Karpas-422 (cell line): ENCODE measurements at places on chromosomes 7 and 10.

DNA sequence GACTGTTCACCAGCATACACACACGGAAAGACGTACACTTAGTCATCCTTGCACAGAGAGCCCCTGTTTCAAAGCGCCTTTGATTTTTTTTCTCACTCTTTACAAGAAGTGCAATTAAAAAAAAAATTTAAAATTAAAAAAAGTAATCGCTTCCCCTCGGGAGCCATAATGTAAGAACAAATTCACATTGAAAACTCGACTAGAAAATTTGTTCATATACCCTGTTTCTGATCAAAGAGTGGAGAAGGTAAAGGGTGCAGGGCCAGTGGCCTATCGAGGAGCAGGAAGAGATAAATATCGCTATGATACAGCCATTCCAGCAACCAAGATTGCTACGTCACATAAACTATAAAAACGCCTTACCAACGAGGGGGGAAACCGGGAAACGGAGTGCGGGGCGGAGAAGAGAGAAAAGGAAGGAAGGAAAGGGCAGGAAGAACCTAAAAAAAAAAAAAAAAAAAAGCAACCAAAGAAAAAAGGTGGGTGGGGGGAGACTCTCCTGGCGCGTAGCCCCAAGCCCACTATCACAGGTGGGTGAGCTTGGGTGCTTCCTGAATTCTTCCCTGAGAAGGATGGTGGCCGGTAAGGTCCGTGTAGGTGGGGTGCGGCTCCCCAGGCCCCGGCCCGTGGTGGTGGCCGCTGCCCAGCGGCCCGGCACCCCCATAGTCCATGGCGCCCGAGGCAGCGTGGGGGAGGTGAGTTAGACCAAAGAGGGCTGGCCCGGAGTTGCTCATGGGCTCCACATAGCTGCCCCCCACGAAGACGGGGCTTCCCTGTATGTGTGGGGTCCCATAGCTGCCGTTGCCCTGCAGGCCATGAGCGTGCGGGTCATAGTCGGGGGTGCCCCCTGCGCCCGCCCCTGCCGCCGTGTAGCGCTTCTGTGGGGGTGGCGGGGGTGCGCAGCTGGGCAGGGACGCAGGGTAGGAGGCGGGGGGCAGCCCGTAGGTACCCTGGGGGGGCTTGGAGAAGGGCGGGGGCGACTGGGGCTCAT is 5.2 kb upstream of the HOXA2 start:
- H3K4me1 ChIP-seq, result no peaks in the 10 kb centered on the region
- no peak for DNase-seq
- H3K4me3 ChIP-seq, result no peak overlapping the region
- H3K27me3 ChIP-seq, result no peaks in the 10 kb centered on the region
- no peak overlapping the region for H3K27ac ChIP-seq

- no peak for DNase-seq
- peaks cover 10% of the 10 kb centered on the region for H3K4me1 ChIP-seq
- H3K36me3 ChIP-seq, result no peaks in the 10 kb centered on the region
- no peaks in the 10 kb centered on the region for H3K27me3 ChIP-seq
Measured at GRCh38 chr7:24727154-24728120, 29.8 kb downstream of the GSDME start.

- no peak overlapping the region for H3K27ac ChIP-seq
- H3K4me3 ChIP-seq, result no peak overlapping the region
- peaks cover 7% of the 10 kb centered on the region; the same call in 1 of the 2 replicates for H3K4me1 ChIP-seq
- H3K36me3 ChIP-seq, result no peaks in the 10 kb centered on the region
- no peak for DNase-seq
- no peaks in the 10 kb centered on the region for H3K27me3 ChIP-seq
Measured at GRCh38 chr10:33791272-33791660, 456.8 kb upstream of the NRP1 start.

GRCh38 chr7:87473986-87474385 is 1.5 kb downstream of the ABCB4 start:
- no peak overlapping the region for H3K4me3 ChIP-seq
- H3K4me1 ChIP-seq, result peaks cover 18% of the 10 kb centered on the region
- no peaks in the 10 kb centered on the region for H3K36me3 ChIP-seq

DNA sequence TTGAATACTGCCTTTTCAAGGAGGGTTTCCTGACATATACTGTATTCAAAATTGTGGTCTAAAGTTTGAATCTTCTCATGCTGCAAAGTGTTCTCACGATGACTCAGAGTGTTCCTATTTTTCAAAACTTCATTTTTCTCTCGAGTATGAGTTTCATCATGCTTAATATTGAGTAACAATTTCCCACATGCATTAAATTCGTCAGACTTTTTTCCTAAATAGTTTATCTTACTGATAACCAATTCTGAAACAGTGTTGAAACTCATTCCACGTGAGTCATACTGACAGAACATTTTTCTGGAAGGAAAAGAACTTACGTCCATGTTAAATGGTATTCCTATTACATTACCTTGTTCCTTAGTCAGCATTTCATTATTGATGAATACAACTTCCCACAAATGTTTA is 44.1 kb downstream of the ZNF33B start:
- DNase-seq, result no peak
- H3K27ac ChIP-seq, result no peak overlapping the region
- no peaks in the 10 kb centered on the region for H3K27me3 ChIP-seq

GRCh38 chr7:157809863-157810851 is 473.4 kb downstream of the DNAJB6 start:
- no peaks in the 10 kb centered on the region for H3K27me3 ChIP-seq
- no peaks in the 10 kb centered on the region for H3K36me3 ChIP-seq
- no peak overlapping the region for H3K27ac ChIP-seq
- no peaks in the 10 kb centered on the region for H3K4me1 ChIP-seq

GRCh38 chr10:117334926-117335325 is 40.3 kb downstream of the PDZD8 start:
- no peaks in the 10 kb centered on the region for H3K27me3 ChIP-seq
- no peak overlapping the region for H3K4me3 ChIP-seq
- H3K4me1 ChIP-seq, result peaks cover 2% of the 10 kb centered on the region

DNA sequence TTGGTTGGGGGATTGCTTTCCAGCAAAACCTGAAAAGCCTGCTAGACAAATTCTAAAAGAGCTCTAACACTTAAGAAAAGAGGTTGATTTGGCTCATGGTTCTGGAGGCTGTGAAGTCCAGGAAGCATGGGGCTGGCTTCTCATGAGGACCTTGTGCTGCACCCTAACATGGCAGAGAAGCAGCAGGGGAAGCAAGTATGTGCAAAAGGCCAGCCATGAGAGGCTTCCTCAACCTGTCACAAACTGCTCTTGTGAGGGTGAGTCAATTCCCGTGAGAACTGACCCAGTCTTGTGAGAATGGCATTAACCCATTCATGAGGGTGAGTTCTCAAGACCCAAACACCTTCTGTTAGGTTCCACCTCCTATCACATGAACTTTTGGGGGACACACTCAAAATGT is 54.3 kb upstream of the IGFBP3 start:
- no peak for DNase-seq
- H3K27ac ChIP-seq, result no peak overlapping the region
- no peak overlapping the region for H3K4me3 ChIP-seq
- no peaks in the 10 kb centered on the region for H3K27me3 ChIP-seq
- H3K36me3 ChIP-seq, result no peaks in the 10 kb centered on the region

GRCh38 chr7:44280993-44281721 is 44.2 kb downstream of the CAMK2B start:
- H3K4me3 ChIP-seq, result no peak overlapping the region
- no peaks in the 10 kb centered on the region for H3K36me3 ChIP-seq
- H3K4me1 ChIP-seq, result no peaks in the 10 kb centered on the region
- H3K27ac ChIP-seq, result no peak overlapping the region
- no peak for DNase-seq

DNA sequence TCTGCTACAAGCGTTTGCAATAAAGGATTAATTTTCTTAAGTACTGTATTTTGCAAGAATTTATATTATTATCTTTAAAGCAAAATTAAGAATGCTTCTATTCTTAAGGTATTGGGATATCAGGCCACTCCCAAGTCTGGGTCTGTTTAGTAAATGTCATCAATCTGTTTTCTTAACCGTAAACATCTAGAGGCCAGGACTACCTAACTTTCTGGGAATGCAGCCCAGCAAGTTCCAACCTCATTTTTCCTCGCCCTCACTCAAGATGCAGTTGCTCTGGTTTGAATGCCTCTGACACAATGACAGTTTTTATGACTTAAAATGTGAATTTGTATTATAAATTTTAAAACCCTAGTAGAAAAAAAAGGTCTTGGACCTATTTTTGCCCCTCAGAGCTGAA is 143.5 kb downstream of the INHBA start:
- no peaks in the 10 kb centered on the region for H3K4me1 ChIP-seq
- DNase-seq, result no peak
- no peak overlapping the region for H3K4me3 ChIP-seq
- H3K36me3 ChIP-seq, result no peaks in the 10 kb centered on the region
- no peak overlapping the region for H3K27ac ChIP-seq

- H3K27ac ChIP-seq, result no peak overlapping the region
- no peaks in the 10 kb centered on the region for H3K4me1 ChIP-seq
- no peak for DNase-seq
Measured at GRCh38 chr7:156139112-156139511, 326.8 kb upstream of the SHH start.

- no peak overlapping the region for H3K27ac ChIP-seq
- no peak for DNase-seq
- H3K4me3 ChIP-seq, result no peak overlapping the region
- no peaks in the 10 kb centered on the region for H3K4me1 ChIP-seq
- H3K36me3 ChIP-seq, result peaks cover 8% of the 10 kb centered on the region; the same call in 1 of the 2 replicates
Measured at GRCh38 chr10:97464226-97464625, 18.3 kb downstream of the ZDHHC16 start.

- H3K4me1 ChIP-seq, result peaks cover 65% of the 10 kb centered on the region
- H3K27ac ChIP-seq, result peak overlapping the region; percentile 86
- peak overlapping the region; percentile 40; the same call in 1 of the 2 replicates for H3K4me3 ChIP-seq
- peak; percentile 60 for DNase-seq
- no peaks in the 10 kb centered on the region for H3K27me3 ChIP-seq
- H3K36me3 ChIP-seq, result no peaks in the 10 kb centered on the region
Measured at GRCh38 chr10:43965918-43966570, 317.4 kb upstream of the ZNF32 start.

- H3K27ac ChIP-seq, result no peak overlapping the region
- no peaks in the 10 kb centered on the region for H3K4me1 ChIP-seq
- no peak overlapping the region for H3K4me3 ChIP-seq
- no peaks in the 10 kb centered on the region for H3K27me3 ChIP-seq
- no peaks in the 10 kb centered on the region for H3K36me3 ChIP-seq
Measured at GRCh38 chr10:16787361-16787791, 29.8 kb downstream of the RSU1 start.

- H3K4me3 ChIP-seq, result no peak overlapping the region
- no peak overlapping the region for H3K27ac ChIP-seq
- no peak for DNase-seq
- no peaks in the 10 kb centered on the region for H3K4me1 ChIP-seq
Measured at GRCh38 chr7:132255898-132256297, 320.4 kb downstream of the PLXNA4 start.

- no peak overlapping the region for H3K27ac ChIP-seq
- H3K36me3 ChIP-seq, result no peaks in the 10 kb centered on the region
- no peak overlapping the region for H3K4me3 ChIP-seq
- no peak for DNase-seq
- peaks cover 25% of the 10 kb centered on the region for H3K4me1 ChIP-seq
- no peaks in the 10 kb centered on the region for H3K27me3 ChIP-seq
Measured at GRCh38 chr7:70005891-70006260, 407.6 kb downstream of the AUTS2 start.

DNA sequence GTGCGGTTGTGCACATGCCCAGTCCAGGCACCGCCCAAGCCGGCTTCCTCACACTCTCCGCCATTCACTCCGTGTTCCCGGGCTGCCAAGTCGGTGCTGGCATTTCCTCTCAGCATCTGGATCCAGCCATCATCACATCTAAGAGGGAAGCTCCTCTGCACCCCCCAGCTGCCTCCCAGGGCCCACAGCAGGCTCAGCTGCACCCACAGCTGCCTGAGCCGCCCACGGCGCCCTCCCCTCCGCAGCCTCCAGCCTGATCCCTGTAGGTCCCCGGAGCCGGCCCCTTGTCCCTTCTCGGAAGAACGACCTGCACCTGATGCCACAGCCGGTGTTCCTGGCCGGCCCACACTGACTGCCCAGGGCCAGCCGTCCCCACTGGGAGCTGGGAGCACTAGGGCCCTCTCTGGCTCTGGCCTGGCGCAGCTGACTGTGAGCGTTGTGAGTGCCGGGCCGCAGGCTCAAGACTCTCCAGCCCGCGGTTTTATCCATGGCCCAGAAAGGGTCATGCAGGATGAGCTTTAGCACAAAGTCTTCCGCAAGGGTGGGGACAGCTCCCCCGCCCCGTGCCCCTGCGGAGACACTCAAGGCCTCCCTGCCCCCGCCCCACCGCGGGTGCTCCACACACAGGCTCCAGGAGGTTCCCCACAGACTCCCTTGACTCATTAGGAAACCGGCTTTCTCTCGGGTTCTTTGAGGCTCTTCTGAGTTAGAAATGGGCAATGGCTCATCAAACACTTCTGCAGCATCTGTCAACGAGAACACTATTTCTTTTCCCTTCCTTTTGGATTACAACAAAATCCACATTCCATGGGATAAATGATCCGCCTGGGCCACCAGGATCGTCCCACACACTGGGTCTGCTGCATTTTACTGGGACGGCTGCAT is 31.2 kb downstream of the CFAP46 start:
- H3K4me1 ChIP-seq, result peaks cover 31% of the 10 kb centered on the region
- DNase-seq, result no peak
- H3K4me3 ChIP-seq, result no peak overlapping the region
- H3K36me3 ChIP-seq, result no peaks in the 10 kb centered on the region
- H3K27ac ChIP-seq, result no peak overlapping the region
- H3K27me3 ChIP-seq, result no peaks in the 10 kb centered on the region

DNA sequence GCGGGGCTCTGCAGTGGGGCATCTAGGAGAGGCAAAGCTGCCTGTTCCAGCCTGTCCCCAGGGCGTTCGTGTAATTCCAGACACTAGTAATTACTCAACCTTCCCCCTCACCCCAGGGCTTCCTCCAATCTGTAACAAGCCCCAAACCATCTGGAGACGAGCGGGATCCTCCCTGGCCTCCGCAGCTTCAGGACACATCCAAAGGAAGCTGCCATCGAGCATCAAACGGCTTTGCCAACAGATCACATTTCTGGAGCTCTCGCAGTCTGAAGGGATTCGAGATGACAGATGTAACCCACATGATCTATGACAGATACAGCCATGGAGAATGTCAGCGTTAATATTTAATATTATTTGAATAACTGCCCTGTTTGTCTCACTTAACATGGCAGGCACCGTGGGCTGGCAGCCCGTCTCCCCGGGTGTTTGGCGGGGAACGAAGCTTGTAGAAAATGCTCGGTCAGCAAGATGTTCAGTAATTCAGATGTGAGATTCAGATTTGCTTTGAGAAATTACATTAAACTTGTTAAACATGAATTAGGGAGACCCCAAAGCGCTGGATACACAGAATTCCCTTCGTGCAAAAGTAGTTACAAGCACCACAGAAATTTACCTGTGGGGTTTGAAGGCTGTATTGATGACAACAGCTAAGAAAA is 108.5 kb upstream of the C7orf33 start:
- H3K4me1 ChIP-seq, result no peaks in the 10 kb centered on the region
- no peaks in the 10 kb centered on the region for H3K27me3 ChIP-seq
- H3K27ac ChIP-seq, result no peak overlapping the region
- peak; percentile 31 for DNase-seq

GRCh38 chr7:43314379-43315158 is 202.1 kb downstream of the HECW1 start:
- DNase-seq, result no peak
- no peaks in the 10 kb centered on the region for H3K36me3 ChIP-seq
- H3K27me3 ChIP-seq, result no peaks in the 10 kb centered on the region
- no peak overlapping the region for H3K4me3 ChIP-seq
- no peaks in the 10 kb centered on the region for H3K4me1 ChIP-seq
- no peak overlapping the region for H3K27ac ChIP-seq
